ENCODE measurements at places on chromosomes 3 and 15.

GRCh38 chr3:40299721-40300335, 9.7 kb upstream of the EIF1B start:
- no peak for DNase-seq

- no peak for DNase-seq
Observed at GRCh38 chr3:24490151-24490550, 4.5 kb downstream of the THRB start.

- no peak for DNase-seq
Observed at GRCh38 chr15:38460543-38460942, 6.6 kb downstream of the FAM98B start.

DNA sequence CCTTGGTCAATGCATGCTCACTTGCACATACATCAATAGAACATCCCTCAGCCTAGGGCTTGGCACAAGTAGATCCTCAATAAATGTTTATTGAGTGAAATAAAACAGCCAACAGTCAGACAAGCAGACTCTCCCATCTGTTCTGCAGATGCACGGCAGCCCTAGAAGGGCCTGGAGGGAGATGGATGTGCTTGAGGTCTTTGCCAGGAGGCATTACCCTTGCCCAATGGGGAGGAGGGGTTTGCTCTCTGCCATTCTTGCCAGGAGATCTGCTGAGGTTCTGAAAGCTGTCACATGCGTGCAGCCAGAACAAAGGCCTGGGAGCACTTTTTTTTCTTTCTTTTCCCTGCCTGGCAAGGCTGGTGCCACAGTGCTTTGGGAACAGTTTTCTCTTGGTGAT, 349.3 kb upstream of the THRB start:
- DNase-seq = no peak

GRCh38 chr3:68958932-68959331, 26.6 kb upstream of the TAFA4 start:
- no peak for DNase-seq

DNA sequence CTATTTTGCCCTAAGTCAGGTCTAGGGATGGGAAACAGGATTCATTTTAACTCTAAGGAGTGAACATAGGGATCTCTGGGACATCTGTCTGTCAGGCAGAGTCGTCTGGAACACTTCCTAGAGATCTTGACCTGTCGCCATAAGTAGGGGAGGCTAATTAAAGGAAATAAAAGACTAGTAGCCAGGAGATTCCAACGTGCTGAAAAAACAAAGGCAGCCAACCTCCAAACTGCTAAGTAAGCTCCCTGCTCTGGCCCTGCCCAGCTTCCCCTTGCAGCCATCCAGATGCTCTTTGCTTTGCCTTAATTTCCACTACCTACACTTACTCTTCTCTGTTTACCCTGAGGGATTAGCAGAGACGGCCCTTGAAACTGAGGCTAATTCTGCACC, 18.4 kb upstream of the TSEN2 start:
- no peak for DNase-seq

- DNase-seq = peak; percentile 95
Observed at GRCh38 chr3:195151866-195152541, 119.0 kb downstream of the XXYLT1 start.

- peak; percentile 2 for DNase-seq
Observed at GRCh38 chr3:156997351-156997750, 162.6 kb downstream of the CCNL1 start.

GRCh38 chr15:68606375-68606774, 27.6 kb downstream of the CORO2B start:
- DNase-seq = no peak

DNA sequence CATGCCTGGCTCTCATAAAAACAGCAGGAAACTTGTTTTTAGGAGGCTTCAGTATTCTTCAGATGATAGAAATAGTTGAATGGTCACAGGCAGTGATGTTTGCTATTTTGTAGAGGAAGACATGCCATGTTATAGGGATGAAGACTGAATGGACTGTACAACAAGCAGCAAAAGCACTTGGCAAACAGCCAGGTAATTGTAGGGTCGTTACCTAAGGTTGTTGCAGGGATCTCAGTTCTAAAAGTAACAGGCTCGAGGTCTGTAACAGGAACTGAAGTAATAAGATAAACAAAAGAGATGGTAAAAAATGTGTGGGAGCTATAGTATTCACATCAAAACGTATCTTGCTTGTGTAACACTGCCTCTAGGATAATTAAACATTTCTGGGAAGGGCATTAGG, 116.3 kb downstream of the TFG start:
- no peak for DNase-seq

- DNase-seq = no peak
Observed at GRCh38 chr3:55294557-55294956, 192.5 kb downstream of the WNT5A start.

GRCh38 chr3:194852831-194853508, 167.3 kb downstream of the FAM43A start:
- no peak for DNase-seq

DNA sequence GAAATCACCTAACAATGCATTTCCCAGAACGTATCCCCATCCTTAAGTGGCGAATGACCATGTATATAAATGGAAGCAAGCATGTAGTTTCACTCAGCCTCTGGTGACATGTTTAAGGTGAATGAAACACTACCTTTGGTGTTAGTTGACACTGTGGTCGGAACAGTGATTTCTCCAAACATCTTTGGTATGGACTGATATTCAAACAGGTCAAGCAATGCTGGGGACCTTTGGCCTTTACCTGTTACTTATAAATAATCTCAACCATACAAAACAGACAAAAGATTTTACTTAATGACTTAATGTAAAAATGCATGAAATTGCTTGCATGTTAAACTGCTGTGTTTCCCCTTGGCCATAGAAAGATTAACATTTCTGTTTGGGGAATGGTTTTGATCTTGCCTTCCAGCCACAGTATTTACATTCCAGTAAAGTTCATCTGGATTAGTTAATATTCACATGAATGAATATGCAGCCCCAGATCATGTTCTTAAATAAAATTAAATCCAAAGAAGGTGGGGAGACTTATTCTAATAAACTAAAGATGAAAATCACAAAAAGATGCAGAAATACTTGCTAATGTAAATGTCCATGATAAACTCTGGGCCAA, 74.4 kb upstream of the HES1 start:
- DNase-seq = no peak

GRCh38 chr3:73052857-73053256, 8.6 kb upstream of the EBLN2 start:
- DNase-seq = no peak

DNA sequence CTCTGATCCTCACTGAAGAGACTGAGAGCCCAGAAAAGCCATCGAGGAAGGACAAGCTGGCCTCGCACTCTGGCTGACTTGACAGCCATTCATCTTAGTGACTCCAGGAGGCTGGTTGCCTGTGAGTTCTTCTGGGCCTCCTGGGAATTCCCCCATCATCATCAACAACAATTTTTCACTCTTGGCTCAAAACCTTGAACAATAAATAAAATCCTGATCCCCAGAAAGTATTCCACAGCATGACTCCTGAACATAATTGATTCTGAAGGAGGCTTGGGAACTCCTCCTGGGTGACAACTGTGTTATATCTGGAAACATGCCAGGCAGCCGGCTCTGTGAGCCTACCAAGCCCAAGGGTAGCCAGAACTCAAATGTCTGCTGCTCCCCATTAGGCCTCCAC, 188.6 kb downstream of the SHQ1 start:
- no peak for DNase-seq

- no peak for DNase-seq
Observed at GRCh38 chr3:37310666-37311050, 136.3 kb upstream of the LRRFIP2 start.

DNA sequence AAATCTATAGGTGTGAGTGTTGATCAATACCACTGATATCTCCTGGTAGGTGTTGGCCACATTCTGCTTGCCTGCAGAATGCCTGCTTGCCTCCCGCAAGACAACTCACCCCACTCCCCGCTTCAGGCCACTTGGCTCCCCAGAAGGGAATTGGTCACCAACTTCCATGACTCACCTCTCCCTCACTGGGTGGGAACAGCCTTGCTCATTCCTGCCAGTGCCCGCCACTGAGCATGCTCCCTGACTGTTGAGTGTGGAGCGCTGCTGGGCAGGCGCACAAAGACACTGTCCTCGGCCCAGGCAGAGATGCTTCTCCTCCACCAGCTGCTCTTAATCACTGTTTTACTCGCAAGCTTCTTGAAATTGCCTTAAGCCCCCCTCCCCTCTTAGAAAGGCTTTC, 57.3 kb upstream of the PPP2R3A start:
- DNase-seq = peak; percentile 89

GRCh38 chr3:152839511-152839910, 4.6 kb downstream of the P2RY1 start:
- no peak for DNase-seq

- no peak for DNase-seq
Observed at GRCh38 chr3:52479877-52480575, 15.1 kb upstream of the STAB1 start.
